ENCODE measurements at places on chromosomes 3 and 15. TPM values are rescaled to one million over a fixed set of nuclear protein-coding genes. Genes with fewer than 3 reads are reported as not detected.

C3orf49 gene
- not detected for total RNA-seq

C2CD4B gene
- total RNA-seq = 1.0 TPM

PPP1R14D gene
- total RNA-seq = not detected

TMEM41A gene
- total RNA-seq = 28.0 TPM

HDGFL3 gene
- total RNA-seq = 3.9 TPM

SPRED1 gene
- 4.3 TPM for total RNA-seq

SCAMP5 gene
- 6.7 TPM for total RNA-seq

ZKSCAN7 gene
- total RNA-seq = 2.0 TPM

PRR20G gene
- total RNA-seq = not detected

CEP63 gene
- 17.6 TPM for total RNA-seq

SCG5 gene
- 0.42 TPM for total RNA-seq

B3GNT5 gene
- 66.6 TPM for total RNA-seq

UACA gene
- 1.1 TPM for total RNA-seq

ANKRD63 gene
- not detected for total RNA-seq

WDR93 gene
- total RNA-seq = not detected

SAMD7 gene
- not detected for total RNA-seq

ZMYND10 gene
- 1.0 TPM for total RNA-seq

SNRPN gene
- total RNA-seq = 39.3 TPM

POLQ gene
- 3.8 TPM for total RNA-seq

CPLX3 gene
- 0.23 TPM for total RNA-seq

TMEM158 gene
- not detected for total RNA-seq

GATM gene
- total RNA-seq = 1.7 TPM

ARGFX gene
- total RNA-seq = not detected

SATB1 gene
- 209 TPM for total RNA-seq

HTR3E gene
- not detected for total RNA-seq

AMT gene
- total RNA-seq = 0.50 TPM

FEZF2 gene
- total RNA-seq = not detected

GOLGA8N gene
- 0.71 TPM for total RNA-seq

TRANK1 gene
- total RNA-seq = 2.2 TPM

HTR3D gene
- total RNA-seq = not detected

HTR3C gene
- total RNA-seq = not detected

NAALADL2 gene
- 0.33 TPM for total RNA-seq

NSMCE3 gene
- total RNA-seq = 9.7 TPM

TMC3 gene
- not detected for total RNA-seq
